Chondrocyte (in vitro differentiated cells): ENCODE measurements at places on chromosomes 13 and 19. TPM values are rescaled to one million over a fixed set of nuclear protein-coding genes. Genes with fewer than 3 reads are reported as not detected.

TMIGD2 gene
- total RNA-seq, result not detected in 3 replicates

- DNase-seq, result no peak
- H3K27me3 ChIP-seq, result no peaks in the 10 kb centered on the region
- peaks cover 87% of the 10 kb centered on the region for H3K4me1 ChIP-seq
- H3K36me3 ChIP-seq, result no peaks in the 10 kb centered on the region
Observed at GRCh38 chr13:98505217-98505616, 71.7 kb downstream of the STK24 start.

GRCh38 chr13:71876648-71877255 is 9.7 kb upstream of the DACH1 start:
- no peak for DNase-seq
- no peak overlapping the region for H3K27ac ChIP-seq
- peaks cover 1% of the 10 kb centered on the region for H3K36me3 ChIP-seq
- H3K4me1 ChIP-seq, result no peaks in the 10 kb centered on the region

USHBP1 gene
- total RNA-seq, result not detected in 3 replicates

GRCh38 chr19:7921967-7922835 is 2.1 kb downstream of the SNAPC2 start:
- H3K27me3 ChIP-seq, result no peaks in the 10 kb centered on the region
- DNase-seq, result peak; percentile 89
- H3K4me3 ChIP-seq, result peak overlapping the region; percentile 59
- no peaks in the 10 kb centered on the region for H3K36me3 ChIP-seq
- H3K4me1 ChIP-seq, result peaks cover 42% of the 10 kb centered on the region

CLEC4G gene
- total RNA-seq, result not detected in 3 replicates

DNA sequence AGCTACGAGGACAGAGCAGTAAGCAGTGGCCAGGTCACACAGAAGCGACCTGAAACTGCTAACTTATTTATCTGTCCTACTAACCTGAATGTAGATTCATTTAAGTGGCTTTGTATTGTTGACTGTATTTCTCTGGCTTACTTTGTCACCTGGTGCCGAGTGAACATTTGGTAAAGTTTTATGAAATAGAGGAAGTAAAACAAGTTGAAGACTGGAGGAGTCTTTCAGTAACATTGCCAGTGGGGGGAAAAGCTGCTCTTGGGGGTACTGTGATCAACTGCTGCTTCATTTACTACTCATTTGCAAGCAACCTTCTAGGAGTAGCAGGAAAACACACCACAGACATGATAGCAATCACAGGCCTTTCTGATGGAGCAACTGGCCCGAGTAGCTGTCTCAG is 615.0 kb downstream of the FGF9 start:
- no peaks in the 10 kb centered on the region for H3K4me1 ChIP-seq
- no peaks in the 10 kb centered on the region for H3K27me3 ChIP-seq
- no peak for DNase-seq
- H3K4me3 ChIP-seq, result no peak overlapping the region

DNA sequence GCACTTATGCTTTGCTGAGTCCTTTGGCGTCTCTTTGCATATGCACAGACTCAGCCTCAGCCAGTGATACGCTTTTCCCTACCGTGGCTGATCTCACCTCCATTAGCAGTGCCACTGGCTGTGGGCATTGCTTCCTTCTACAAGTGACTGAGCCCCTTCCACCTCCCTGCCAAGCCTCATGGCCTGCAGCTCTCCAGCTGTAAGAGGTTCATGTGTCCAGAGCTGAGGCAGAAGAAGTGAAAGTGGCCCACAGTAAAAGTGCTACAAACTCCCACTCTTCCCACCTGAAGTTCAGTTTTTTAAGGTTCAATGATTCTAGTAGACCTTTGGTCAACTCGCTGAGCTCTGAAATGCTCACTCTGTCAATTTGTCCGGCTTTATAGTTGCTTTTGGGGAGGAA is 44.7 kb downstream of the SMARCA4 start:
- H3K27ac ChIP-seq, result no peak overlapping the region
- H3K27me3 ChIP-seq, result no peaks in the 10 kb centered on the region
- H3K4me3 ChIP-seq, result no peak overlapping the region
- H3K36me3 ChIP-seq, result peaks cover 39% of the 10 kb centered on the region

GRCh38 chr13:62085337-62086229 is 669.9 kb upstream of the PCDH20 start:
- H3K36me3 ChIP-seq, result no peaks in the 10 kb centered on the region
- no peaks in the 10 kb centered on the region for H3K27me3 ChIP-seq
- DNase-seq, result no peak

- DNase-seq, result no peak
- H3K27ac ChIP-seq, result no peak overlapping the region
- H3K27me3 ChIP-seq, result no peaks in the 10 kb centered on the region
- no peak overlapping the region for H3K4me3 ChIP-seq
- H3K36me3 ChIP-seq, result no peaks in the 10 kb centered on the region
Observed at GRCh38 chr19:21472507-21472906, 32.9 kb upstream of the ZNF429 start.

DNA sequence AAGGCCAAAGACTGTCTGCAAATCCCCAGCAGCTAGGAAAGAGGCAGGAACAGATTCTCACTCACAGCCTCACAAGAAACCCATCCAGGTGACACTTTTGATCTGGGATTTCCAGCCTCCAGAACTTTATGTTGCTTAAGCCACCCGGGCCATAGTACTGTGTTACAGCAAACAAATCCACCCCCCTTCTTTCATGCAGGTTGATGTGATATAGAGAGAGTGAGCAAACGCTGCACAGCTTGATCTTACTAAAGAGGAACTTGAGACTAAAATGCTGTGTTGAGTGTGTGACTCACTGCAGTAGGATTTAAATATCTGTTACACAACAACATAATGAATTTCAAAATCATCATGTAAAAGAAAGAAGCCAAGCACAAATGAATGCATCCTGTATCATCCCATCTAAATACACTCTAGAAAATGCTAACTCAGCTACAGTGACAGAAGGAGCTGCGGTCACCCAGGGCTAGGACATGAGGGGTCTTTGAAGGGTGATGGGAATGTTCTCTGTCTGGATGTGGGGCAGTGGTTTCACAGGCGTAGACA is 32.2 kb downstream of the RCBTB2 start:
- no peak for DNase-seq
- H3K27ac ChIP-seq, result peak overlapping the region; percentile 27
- no peaks in the 10 kb centered on the region for H3K27me3 ChIP-seq
- H3K4me1 ChIP-seq, result peaks cover 21% of the 10 kb centered on the region
- H3K4me3 ChIP-seq, result no peak overlapping the region
- H3K36me3 ChIP-seq, result peaks cover 8% of the 10 kb centered on the region

SLC25A41 gene
- total RNA-seq, result 0.20 TPM in 1 of 3 replicates, not detected in the others

DNA sequence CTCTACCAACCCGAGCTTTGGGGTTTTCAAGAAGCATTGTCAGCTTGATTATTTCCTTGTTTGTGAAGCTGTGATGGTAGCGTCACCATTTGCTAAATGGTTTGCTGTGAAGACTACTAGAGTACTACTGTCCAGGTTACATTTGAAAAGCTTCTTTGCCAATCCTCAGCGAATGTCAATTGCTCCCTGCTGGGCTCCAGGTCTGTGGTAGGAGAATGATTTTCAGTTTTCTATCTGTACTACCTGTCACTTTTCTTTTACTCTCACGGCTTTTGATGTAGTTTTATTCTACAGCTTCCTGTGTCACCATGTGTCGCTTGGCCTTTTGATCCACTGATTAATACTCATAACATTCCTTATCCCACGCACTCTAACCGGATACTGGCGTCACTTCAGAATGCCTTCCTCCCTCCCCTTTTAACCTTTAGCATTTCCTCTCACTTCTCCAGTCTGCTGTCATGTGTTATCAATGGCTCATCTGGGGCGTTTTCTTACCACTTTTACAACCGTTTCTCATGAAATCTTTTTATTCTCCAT is 7.5 kb upstream of the GPR183 start:
- H3K36me3 ChIP-seq, result peaks cover 2% of the 10 kb centered on the region
- peaks cover 57% of the 10 kb centered on the region for H3K4me1 ChIP-seq
- DNase-seq, result no peak
- H3K27me3 ChIP-seq, result no peaks in the 10 kb centered on the region

DNA sequence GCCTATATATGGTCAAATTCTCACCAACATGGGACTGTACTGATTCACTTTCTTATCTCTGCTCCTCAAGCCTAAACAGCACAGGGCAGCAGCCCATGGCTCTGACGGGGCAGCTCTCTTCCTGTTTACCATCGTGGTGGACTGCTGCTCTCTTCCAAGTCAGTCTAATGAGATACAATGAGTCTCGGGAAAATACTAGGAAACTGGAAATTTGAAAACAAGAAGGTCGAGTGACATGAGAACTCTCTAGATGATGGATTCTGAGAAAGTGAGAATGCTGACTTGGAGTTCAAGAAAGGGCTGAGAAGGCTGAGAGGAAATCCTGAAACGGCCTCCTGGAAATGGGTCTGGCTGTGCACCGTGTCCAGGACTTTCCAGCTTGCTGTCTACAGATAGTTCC is 122.8 kb upstream of the ARGLU1 start:
- H3K27me3 ChIP-seq, result peaks cover 1% of the 10 kb centered on the region
- H3K27ac ChIP-seq, result no peak overlapping the region
- no peaks in the 10 kb centered on the region for H3K36me3 ChIP-seq
- no peak for DNase-seq
- H3K4me3 ChIP-seq, result no peak overlapping the region
- no peaks in the 10 kb centered on the region for H3K4me1 ChIP-seq
